Thyroid gland (tissue), 4 donors: ENCODE measurements at places on chromosomes 4 and X.

GRCh38 chrX:68252664-68253063, 180.6 kb downstream of the OPHN1 start:
- DNase-seq, result no peak

- no peak for DNase-seq
Measured at GRCh38 chrX:16825264-16826035, 39.2 kb downstream of the TXLNG start.

- no peak for DNase-seq
Measured at GRCh38 chr4:38523524-38524448, 140.2 kb upstream of the KLF3 start.

DNA sequence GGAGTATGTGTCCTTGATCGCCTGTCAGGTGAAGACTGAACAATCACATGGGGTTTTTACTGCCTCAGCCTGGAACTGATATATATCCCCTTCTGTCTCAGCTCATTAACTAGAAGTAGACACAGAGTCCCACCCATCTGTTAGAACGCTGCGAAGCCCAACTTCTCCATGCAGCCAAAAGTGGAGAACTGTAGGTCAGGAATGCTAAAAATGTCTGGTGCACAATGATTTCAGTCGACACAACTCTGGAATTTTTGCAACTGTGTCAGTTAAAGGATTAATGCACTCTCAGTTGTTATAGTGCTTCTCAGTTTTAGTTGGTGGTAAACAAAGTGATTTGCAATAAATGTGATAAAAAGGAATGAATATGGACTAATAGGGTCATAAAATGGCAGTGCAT, 287.2 kb downstream of the INPP4B start:
- no peak for DNase-seq

DNA sequence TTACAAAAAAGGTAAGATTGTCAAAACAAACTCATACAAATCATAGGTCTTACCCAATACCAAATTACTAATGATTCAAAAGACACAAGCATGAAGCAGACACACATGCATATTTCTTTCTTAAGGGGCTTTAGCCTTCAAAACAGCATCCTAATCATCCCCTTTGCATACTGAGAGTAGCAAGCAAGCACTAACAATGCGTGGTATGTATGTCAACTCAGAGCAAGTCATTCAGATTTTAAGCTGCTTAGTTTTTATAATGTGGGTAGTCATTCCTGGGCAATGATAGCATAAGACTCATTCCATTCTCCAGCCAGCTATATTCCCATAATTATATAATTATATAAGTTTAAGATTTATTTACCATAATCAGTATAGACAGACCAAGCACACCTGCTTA, 219.6 kb downstream of the DKK2 start:
- DNase-seq, result no peak

- DNase-seq, result no peak
Measured at GRCh38 chr4:30821275-30821674, 101.1 kb downstream of the PCDH7 start.

GRCh38 chr4:8745826-8746225, 125.8 kb downstream of the HMX1 start:
- no peak for DNase-seq

DNA sequence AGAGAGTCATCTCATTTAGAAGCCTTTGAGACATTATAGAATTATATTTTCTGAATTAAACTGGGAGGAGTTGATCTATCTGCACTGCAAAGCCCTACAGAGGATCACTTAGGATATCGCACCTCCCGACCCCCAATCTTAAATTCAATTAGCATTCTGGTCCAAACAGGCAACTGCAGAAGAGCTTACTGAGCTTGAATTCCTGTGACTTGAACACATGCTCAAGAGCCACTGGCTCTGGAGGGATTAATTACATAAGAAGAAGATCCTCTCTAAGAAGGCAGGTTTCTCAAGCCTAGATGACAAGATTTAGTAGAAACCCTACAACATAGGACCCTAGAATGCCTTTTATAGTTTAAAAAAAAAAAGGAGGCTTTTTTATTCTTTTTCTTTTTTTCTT, 548.9 kb downstream of the ARAP2 start:
- no peak for DNase-seq

- DNase-seq, result no peak
Measured at GRCh38 chr4:766152-766515, 59.8 kb downstream of the CPLX1 start.

DNA sequence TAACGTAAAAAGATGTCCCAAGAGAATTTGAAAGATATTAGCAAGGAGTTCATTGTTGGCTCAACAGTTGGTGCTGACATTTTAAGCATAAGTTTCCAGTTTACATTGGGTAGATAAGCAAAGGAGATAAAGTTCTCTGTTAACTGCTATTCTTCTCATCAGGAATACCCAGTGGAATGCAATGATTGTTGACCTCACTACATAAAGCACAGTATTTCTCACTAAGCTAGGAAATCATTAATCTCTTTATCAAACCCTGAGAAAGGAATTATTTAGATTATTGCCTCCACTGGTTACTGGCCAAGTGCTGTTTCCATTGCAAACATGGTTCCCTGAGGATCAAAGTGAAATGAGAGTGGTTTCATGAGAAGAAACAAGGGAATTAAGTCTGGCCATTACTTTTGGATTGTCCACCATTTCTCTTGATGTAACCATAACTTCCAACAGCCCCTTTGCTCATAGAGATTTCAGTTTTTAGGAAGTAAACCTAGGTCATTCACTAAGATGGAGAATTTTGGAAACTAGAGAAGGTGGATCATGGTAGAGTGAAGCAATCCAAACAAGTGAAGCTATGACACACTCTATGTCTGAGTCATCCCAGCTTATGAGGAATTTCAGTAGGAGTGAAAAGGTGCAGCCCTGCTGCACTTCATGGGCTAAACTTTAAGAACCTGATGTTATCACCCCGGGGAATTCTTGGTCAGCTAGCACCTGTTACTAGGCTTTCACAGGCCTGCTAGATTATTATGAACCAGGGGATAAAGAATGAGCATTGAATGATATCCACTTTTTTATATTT, 163.4 kb downstream of the AREG start:
- DNase-seq, result no peak

- DNase-seq, result no peak
Measured at GRCh38 chr4:80465238-80465637, 129.7 kb downstream of the CFAP299 start.

DNA sequence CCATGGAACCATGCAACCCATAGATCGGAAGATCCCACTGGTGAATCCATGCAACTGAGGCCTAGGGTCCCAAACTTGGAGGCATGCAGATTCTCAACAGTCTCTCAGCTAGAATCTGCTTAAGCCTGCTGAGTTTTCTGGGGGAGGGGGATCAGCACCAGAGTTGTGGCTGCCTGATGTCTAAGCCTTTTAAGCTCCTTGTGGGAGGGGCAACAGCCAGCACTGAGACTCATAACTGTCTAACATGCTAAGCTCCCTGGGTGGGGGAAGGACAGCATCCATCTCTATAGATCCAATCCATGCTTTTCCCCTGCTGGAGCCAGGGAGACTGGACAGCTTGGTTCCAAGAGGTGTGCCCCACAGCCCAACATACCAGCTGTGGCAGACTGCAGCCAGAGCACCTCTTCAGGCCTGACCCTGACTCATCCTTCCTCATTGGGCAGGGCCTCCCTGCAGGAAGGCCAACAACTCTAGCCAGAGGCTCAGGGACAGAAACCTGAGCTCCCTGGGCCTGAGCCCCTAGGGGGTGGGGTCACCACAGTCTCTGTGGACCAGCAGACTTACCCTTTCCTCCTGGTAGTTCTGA, 300.1 kb upstream of the SLC7A11 start:
- no peak for DNase-seq

GRCh38 chr4:130233377-130234047, 1137.6 kb downstream of the C4orf33 start:
- no peak for DNase-seq
